ENCODE measurements at places on chromosomes 6 and 20. TPM values are rescaled to one million over a fixed set of nuclear protein-coding genes. Genes with fewer than 3 reads are reported as not detected.

The R3HDML gene
- total RNA-seq, result not detected

The ZHX3 gene
- total RNA-seq, result 14.3 TPM

The PMEPA1 gene
- 6.1 TPM for total RNA-seq

The PRRT1 gene
- 0.41 TPM for total RNA-seq

The HNF4A gene
- total RNA-seq, result not detected

The LHFPL5 gene
- total RNA-seq, result 0.82 TPM

The CFAP206 gene
- 2.0 TPM for total RNA-seq

The PRSS35 gene
- 2.0 TPM for total RNA-seq

The PRKN gene
- total RNA-seq, result 6.1 TPM

The WFDC8 gene
- total RNA-seq, result not detected

The TMEM200A gene
- 20.4 TPM for total RNA-seq

The ELOVL4 gene
- total RNA-seq, result 49.3 TPM

The ECT2L gene
- 0.82 TPM for total RNA-seq

The OR2B6 gene
- total RNA-seq, result not detected

The MROH8 gene
- 5.3 TPM for total RNA-seq

The DACT2 gene
- total RNA-seq, result 2.9 TPM

The E2F3 gene
- total RNA-seq, result 4.1 TPM

The PGC gene
- under 0.01 TPM for total RNA-seq

The HLA-B gene
- total RNA-seq, result 41.6 TPM

The GLP1R gene
- 0.41 TPM for total RNA-seq

The FAM209B gene
- total RNA-seq, result not detected

The HEY2 gene
- 1.2 TPM for total RNA-seq

The CCM2L gene
- total RNA-seq, result 2.9 TPM

The PHACTR3 gene
- 40.8 TPM for total RNA-seq

The OOEP gene
- not detected for total RNA-seq

The FOXS1 gene
- total RNA-seq, result 0.82 TPM

The EPPIN gene
- total RNA-seq, result not detected

The CCN6 gene
- not detected for total RNA-seq

The ANGPT4 gene
- total RNA-seq, result not detected

The CDC25B gene
- total RNA-seq, result 6.1 TPM

The GCNT2 gene
- total RNA-seq, result 19.2 TPM

The ALDH5A1 gene
- total RNA-seq, result 16.7 TPM

The PDCD2 gene
- total RNA-seq, result 37.1 TPM

The TMC2 gene
- 4.5 TPM for total RNA-seq

The KIFC1 gene
- 4.1 TPM for total RNA-seq

The HRH3 gene
- total RNA-seq, result 0.82 TPM

The RCAN2 gene
- total RNA-seq, result 15.1 TPM

The MAP3K5 gene
- total RNA-seq, result 18.3 TPM

The EBF4 gene
- total RNA-seq, result 11.8 TPM

The TRIM31 gene
- total RNA-seq, result not detected

The GPSM3 gene
- total RNA-seq, result 0.41 TPM

The SMOC2 gene
- total RNA-seq, result 4.9 TPM

The CPNE5 gene
- total RNA-seq, result 12.6 TPM

The PTK6 gene
- not detected for total RNA-seq

The CCND3 gene
- total RNA-seq, result 12.6 TPM

The ELOVL2 gene
- 55.4 TPM for total RNA-seq

The TNNC2 gene
- total RNA-seq, result not detected

The ID4 gene
- total RNA-seq, result 123 TPM

Data from frontal cortex (tissue), 4 donors.